Activated CD8-positive, alpha-beta T cell treated with anti-CD3 and anti-CD28 coated beads for 36 hours (primary cell): ENCODE measurements at places on chromosomes 4 and X. TPM values are rescaled to one million over a fixed set of nuclear protein-coding genes. Genes with fewer than 3 reads are reported as not detected.

PPARGC1A gene
- total RNA-seq: not detected

COL4A5 gene
- not detected for total RNA-seq

MAGEA9B gene
- total RNA-seq: not detected

SPOCK3 gene
- total RNA-seq: not detected

TRIM75 gene
- not detected for total RNA-seq

FRMD7 gene
- total RNA-seq: not detected

IL3RA gene
- total RNA-seq: not detected

CXCL10 gene
- 0.68 TPM for total RNA-seq

GRCh38 chr4:149466446-149466845, 349.2 kb downstream of the IQCM start:
- no peak overlapping the region for H3K4me3 ChIP-seq
- no peak for DNase-seq
- H3K27me3 ChIP-seq: no peaks in the 10 kb centered on the region

DNA sequence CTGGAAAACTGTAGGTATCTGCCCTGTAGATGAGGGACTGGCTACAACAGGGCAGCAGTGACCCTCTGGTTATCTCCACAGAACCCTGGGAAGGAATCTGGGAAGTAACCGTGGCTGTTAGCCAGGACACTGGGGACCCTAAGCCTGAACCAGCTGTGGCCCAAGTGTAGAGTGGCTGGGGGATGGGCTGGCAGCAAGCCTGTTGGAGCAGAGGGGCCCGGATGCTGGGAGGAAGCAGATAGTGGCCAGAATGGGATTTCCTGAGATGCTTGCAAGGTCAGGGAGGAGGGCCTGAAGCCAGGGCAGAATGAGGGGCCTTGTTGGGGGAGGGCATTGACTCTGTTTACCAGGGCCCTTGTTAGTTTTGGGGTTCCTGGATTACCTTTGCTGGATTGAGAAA, 161.0 kb upstream of the EOLA2 start:
- DNase-seq: no peak
- H3K4me3 ChIP-seq: no peak overlapping the region
- no peaks in the 10 kb centered on the region for H3K36me3 ChIP-seq
- H3K27ac ChIP-seq: no peak overlapping the region

- H3K4me1 ChIP-seq: no peaks in the 10 kb centered on the region
- DNase-seq: no peak
- no peak overlapping the region for H3K27ac ChIP-seq
- no peak overlapping the region for H3K4me3 ChIP-seq
- no peaks in the 10 kb centered on the region for H3K27me3 ChIP-seq
Observed at GRCh38 chr4:150584111-150584915, 2.4 kb downstream of the MAB21L2 start.

- no peak overlapping the region for H3K4me3 ChIP-seq
- H3K27me3 ChIP-seq: no peaks in the 10 kb centered on the region
- H3K4me1 ChIP-seq: no peaks in the 10 kb centered on the region
- H3K36me3 ChIP-seq: peaks cover 2% of the 10 kb centered on the region
Observed at GRCh38 chr4:15562623-15563022, 92.5 kb downstream of the FBXL5 start.

DNA sequence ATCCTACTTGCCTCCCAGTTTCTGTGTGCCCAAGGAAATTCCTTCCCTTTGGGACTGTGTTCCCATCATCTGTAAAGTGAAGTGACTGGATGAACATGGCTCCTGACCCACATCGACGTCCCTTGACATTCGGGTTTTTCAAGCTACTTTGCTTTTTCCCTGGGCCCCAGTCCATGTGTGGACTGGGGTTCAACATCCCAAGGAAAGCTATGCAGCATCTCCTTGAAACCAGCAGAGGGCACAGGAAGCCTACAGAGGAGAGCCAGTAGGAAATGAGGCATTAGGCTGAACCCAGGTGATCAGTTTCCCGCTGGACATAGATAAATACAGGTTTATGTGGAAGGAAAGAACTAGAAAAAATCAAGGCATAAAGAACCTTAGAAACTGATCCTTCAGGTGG, 145.1 kb upstream of the ARHGEF9 start:
- DNase-seq: no peak
- H3K4me3 ChIP-seq: no peak overlapping the region
- no peak overlapping the region for H3K27ac ChIP-seq

DNA sequence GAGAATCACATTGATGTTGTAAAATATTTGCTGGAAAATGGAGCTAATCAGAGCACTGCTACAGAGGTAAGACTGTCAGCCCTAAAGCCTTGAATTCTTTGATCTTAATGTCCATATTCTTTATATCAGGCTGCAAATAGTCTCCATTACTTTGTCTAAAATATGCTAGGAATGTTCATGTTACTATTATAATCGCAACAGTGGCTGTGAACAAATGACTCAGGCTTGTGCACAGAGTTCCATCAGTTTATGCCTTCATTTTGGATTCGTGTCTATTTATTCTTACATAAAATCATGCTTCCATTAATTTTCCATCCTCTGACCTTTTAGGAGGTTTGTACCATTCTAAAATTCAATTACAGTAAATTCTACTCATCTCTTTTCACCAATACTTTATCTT, 182.7 kb downstream of the ANK2 start:
- no peak overlapping the region for H3K4me3 ChIP-seq
- no peaks in the 10 kb centered on the region for H3K4me1 ChIP-seq
- no peaks in the 10 kb centered on the region for H3K36me3 ChIP-seq
- no peak for DNase-seq
- H3K27ac ChIP-seq: no peak overlapping the region

DNA sequence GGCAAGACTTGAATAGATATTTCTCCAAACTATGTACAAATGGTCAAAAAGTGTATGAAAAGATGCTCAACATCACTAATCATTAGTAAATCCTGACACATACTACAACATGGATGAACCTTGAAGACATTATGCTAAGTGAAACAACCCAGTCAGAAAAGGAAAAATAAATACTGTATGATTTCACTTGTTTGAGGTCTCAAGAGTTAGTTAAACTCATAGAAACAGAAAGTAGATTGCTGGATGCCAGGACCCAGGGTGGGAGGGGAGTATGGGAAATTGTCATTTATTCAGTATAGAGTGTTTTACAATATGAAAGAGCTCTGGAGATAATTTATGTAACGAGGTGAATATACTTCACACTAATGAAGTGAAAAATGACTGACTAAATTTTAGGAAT, 32.4 kb downstream of the PRMT9 start:
- no peaks in the 10 kb centered on the region for H3K27me3 ChIP-seq
- H3K36me3 ChIP-seq: peaks cover 45% of the 10 kb centered on the region
- peak; percentile 14 for DNase-seq
- H3K27ac ChIP-seq: no peak overlapping the region
- no peak overlapping the region for H3K4me3 ChIP-seq

- no peak overlapping the region for H3K27ac ChIP-seq
- H3K27me3 ChIP-seq: no peaks in the 10 kb centered on the region
- H3K4me1 ChIP-seq: no peaks in the 10 kb centered on the region
- H3K4me3 ChIP-seq: no peak overlapping the region
Observed at GRCh38 chr4:150863456-150863855, 151.6 kb downstream of the LRBA start.

DNA sequence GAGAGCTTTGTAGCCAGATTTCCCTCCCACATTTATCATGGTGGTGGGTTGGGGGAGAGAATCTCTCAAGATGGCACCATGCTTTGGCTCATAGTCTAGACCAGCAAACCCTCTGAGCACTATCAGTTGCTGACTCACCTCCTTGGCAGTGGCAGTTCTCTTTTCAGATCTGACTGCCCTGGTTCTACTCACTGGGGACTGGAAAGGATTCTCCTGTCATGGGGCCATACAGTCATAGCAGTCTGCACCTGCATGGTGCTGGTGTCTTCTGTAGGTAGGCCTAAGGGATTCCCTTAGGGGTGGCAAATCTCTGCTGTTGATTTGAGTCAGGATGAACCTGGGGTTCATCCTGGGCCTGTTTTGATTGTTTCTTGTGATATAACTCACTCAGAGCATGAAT, 2.6 kb downstream of the TEX13B start:
- no peaks in the 10 kb centered on the region for H3K27me3 ChIP-seq
- DNase-seq: no peak
- H3K36me3 ChIP-seq: no peaks in the 10 kb centered on the region
- H3K4me3 ChIP-seq: no peak overlapping the region
- no peak overlapping the region for H3K27ac ChIP-seq

GRCh38 chr4:772776-773175, 53.2 kb downstream of the CPLX1 start:
- peak overlapping the region; percentile 30 for H3K27ac ChIP-seq
- no peaks in the 10 kb centered on the region for H3K27me3 ChIP-seq
- H3K4me1 ChIP-seq: peaks cover 45% of the 10 kb centered on the region
- no peak for DNase-seq
- no peak overlapping the region for H3K4me3 ChIP-seq

DNA sequence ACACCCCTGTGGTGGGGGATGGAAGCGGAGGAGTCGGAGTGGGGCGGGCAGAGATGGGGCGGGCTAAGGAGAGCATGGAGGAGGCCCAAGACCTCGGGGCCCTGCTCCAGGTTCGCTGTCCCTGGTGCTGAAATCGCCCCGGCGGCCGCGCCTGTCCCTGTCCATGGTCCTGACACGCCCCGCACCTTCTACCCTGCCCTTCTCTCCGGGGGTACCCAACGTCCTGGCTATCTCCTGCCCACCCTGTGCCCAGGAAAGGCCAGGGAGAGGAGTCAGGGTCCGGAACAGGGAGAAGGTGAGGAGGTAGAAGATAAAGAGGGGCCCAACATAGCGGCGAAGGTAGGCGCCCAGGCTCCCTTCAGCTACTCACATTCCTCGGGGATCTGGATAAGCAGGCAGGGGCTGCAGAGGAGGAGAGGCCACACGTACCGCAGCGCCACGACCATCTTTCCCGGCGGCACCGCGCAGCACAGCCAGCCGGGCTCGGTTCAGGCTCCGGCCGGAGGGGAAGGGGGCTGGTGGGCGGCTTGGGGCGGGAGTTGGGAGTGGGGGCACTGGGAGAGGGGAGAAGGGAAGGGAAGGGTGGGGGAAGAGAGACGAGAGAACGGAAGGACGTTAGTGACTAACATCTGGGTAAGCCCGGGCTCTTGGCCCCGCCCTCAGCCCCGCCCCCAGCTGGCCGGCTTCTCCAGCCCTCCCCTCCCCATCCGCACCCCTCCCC, 10.4 kb downstream of the L1CAM start:
- no peak overlapping the region for H3K27ac ChIP-seq
- peaks cover 17% of the 10 kb centered on the region for H3K27me3 ChIP-seq
- H3K36me3 ChIP-seq: no peaks in the 10 kb centered on the region
- DNase-seq: peak; percentile 64
- peaks cover 16% of the 10 kb centered on the region for H3K4me1 ChIP-seq

GRCh38 chrX:53644751-53645150, 41.8 kb downstream of the HUWE1 start:
- H3K27ac ChIP-seq: peak overlapping the region; percentile 49
- H3K27me3 ChIP-seq: no peaks in the 10 kb centered on the region
- no peak for DNase-seq
- no peak overlapping the region for H3K4me3 ChIP-seq
- H3K4me1 ChIP-seq: peaks cover 5% of the 10 kb centered on the region
- H3K36me3 ChIP-seq: peaks cover 48% of the 10 kb centered on the region

GRCh38 chrX:29229802-29230201, 642.6 kb downstream of the IL1RAPL1 start:
- H3K27me3 ChIP-seq: no peaks in the 10 kb centered on the region
- no peaks in the 10 kb centered on the region for H3K4me1 ChIP-seq
- H3K4me3 ChIP-seq: no peak overlapping the region
- H3K27ac ChIP-seq: no peak overlapping the region

GRCh38 chr4:152458801-152459302, 77.0 kb downstream of the FBXW7 start:
- no peaks in the 10 kb centered on the region for H3K27me3 ChIP-seq
- H3K36me3 ChIP-seq: peaks cover 8% of the 10 kb centered on the region
- no peak overlapping the region for H3K4me3 ChIP-seq
- peaks cover 64% of the 10 kb centered on the region for H3K4me1 ChIP-seq
- peak overlapping the region; percentile 75 for H3K27ac ChIP-seq

GRCh38 chr4:47543331-47543730, 58.3 kb downstream of the ATP10D start:
- peaks cover 1% of the 10 kb centered on the region for H3K36me3 ChIP-seq
- H3K4me1 ChIP-seq: no peaks in the 10 kb centered on the region
- H3K27me3 ChIP-seq: no peaks in the 10 kb centered on the region

DNA sequence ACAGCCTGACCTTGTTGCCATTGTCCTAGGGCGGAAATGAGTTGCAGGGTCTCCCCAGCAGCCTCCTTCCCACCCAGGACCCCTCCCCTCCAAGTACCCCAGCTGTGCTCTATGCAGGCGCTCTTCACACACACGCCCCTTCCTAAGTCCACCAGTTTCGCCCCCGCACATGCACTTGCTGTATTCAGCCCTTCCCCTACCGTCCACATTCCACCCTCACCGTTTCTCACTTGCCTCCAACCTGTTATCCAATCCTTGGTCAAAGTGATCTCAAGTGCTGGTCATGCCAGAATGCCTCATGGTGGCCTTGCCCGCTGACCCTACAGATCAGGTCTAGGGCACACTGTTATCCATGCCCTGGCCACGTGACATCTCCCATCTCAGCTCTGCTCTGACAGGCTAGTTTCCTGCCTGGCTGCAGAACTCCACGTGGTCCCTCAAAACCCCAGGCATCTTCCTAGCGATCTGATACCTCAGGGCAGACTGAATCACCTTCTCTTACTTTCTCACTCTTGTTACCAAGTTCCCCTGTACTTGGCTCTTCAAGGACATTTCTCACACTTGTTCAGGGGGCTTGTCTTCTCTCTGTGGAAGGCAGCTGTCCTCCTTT, 39.7 kb downstream of the NSG1 start:
- no peak overlapping the region for H3K4me3 ChIP-seq
- peaks cover 7% of the 10 kb centered on the region for H3K4me1 ChIP-seq
- no peaks in the 10 kb centered on the region for H3K36me3 ChIP-seq
- H3K27ac ChIP-seq: no peak overlapping the region
- no peaks in the 10 kb centered on the region for H3K27me3 ChIP-seq

DNA sequence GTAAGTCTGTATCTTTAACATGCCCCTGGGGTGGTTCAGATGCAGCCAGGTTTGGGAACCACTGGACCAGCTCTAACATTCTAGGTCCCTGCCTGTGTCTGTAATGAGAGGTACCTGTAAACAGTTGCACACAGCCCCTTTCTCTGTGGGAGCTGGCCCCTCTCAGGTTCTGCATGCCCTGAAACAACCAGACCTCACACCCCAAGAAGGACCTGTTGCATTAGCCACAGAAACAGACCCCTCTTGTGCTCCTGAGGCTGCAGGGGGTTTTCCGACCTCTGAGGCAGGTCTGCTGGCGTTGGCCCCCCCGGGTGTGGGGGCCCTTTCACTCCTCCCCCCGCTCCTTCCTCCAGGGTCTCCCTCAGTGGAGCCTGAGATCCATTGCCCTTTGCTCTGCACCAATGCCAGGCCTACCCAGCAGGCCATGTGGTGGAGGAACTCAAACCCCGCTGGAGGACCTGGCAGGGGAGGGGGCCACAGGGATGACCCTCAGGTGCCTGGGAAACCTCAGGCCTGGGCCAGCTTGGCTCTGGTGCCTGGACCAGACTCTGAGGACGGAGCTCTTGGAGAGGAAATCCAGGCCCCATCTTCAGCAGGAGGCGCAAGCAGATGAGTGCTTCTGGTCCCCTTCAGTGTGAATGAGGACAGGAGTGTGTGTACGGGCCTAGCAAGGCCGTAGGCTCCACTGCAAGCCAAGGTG, 61.4 kb upstream of the PJA1 start:
- no peaks in the 10 kb centered on the region for H3K4me1 ChIP-seq
- no peaks in the 10 kb centered on the region for H3K27me3 ChIP-seq
- H3K36me3 ChIP-seq: no peaks in the 10 kb centered on the region
